Activated CD4-positive, CD25-positive, alpha-beta regulatory T cell treated with anti-CD3 and anti-CD28 coated beads, Interleukin-2, amount 50 U/mL, for 16 hours (primary cell): ENCODE measurements at places on chromosomes 5 and 9.

- DNase-seq = no peak
Observed at GRCh38 chr9:134066913-134067851, 644 bp downstream of the BRD3 start.

GRCh38 chr5:75265731-75266130 is 29.1 kb upstream of the ANKRD31 start:
- no peak for DNase-seq

- no peak for DNase-seq
Observed at GRCh38 chr5:115850744-115851416, 9.1 kb downstream of the AP3S1 start.

GRCh38 chr5:177425196-177425800 is 1.2 kb upstream of the GRK6 start:
- no peak for DNase-seq

DNA sequence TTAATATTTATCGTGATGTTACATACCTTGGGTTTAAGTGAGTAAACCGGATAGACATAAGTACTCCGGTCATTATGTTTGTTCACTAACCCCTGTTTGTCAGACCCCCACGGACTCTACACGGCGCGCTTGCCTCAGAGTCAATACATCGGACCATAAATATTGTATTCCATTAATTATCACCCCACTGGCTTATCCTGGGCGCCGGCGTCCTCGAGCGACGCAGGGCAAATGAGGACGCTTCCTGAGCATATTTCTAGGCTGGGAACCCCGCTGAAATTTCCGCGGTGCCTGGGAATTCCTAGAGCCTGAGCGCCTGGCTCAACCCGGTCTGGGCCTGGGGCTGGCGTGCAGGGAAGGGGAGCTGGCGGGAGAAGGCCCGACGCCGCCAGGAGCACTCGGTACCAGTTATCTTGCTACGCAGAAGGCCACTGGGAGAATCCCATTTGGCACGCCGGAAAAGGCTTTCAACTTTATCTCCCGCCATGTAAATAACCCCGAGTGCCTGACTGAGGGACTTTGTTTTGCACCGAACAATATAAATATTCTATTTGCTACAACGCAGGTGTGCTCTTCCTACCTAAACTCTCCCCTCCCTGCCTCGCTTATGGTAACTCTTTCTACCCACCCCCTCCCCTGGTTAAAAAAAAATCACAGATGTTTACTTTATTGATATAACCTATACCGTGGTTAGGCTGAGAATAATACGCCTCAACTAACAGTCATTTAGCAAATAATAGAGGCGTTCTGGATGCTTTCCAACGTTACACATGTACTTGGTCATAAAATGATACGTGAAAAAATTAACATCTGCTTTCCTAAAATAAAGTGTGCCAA is 19.4 kb downstream of the NR2F1 start:
- DNase-seq = no peak

GRCh38 chr5:37881359-37881758 is 41.5 kb upstream of the GDNF start:
- no peak for DNase-seq

DNA sequence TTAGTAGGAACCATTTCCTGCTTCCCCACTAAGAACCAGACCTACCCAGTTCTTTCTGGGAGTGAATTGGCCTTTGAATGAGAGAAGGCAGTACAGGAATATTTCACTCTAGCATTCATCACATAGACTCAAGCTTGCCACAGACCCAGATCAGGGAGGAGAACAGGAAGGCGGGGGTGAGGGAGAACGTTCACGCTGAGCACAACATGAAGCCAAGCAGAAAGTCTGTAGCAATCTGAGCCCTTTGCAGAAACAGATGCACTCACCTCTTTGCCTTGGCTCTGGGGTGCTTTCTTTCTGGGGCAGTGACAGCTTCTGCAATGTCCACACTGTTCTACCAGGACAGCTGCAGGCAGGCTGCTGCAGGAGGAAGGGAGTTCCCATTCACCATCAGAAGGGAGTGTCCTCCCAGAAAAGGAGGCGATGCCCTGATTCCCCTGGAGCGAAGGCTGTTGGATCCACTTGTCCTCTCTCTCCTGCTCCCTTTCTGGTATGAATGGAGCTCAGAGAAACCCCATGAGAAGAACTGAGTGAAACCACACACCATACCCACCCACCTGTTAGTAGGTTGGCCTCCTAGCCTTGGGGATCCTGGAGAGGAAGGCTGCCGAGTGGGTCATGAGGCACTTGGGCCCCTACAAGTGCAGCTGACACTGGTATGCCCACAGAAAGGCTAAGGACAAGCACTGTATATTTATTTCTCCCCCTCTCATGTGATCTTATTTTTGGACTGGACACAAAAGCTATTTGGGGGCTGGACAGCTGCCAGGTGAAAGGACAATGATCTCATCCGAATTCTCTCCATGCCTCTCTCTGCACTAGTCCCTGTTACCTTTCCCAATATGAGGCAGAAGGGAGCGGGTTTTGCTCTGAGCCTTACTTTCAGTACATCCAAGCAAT is 11.7 kb upstream of the FGF1 start:
- no peak for DNase-seq

DNA sequence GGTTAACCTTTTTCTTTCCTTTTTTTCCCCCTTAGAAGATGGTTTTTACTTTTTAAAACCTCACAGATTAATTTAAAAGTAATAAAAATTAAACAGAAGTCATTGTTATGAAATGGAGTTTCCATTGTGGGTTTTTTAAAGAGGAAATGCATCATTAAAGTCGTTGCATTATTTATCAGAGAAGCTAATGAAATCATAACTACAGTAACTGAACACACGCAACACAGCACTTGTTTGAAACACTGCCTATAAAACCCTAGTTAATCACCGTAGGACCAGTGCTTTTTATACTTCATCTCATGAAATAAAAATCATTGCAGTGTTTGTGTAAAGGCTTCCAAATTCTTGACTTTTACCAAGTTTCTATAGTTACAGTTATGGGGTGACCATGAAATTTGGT is 82.4 kb upstream of the NTRK2 start:
- no peak for DNase-seq

GRCh38 chr5:76849419-76850291 is at the start of gene S100Z:
TSS of gene S100Z (plus strand) at chr5:76850014. CDS start at chr5:76875360, 25,346 bp downstream.
- DNase-seq = no peak

DNA sequence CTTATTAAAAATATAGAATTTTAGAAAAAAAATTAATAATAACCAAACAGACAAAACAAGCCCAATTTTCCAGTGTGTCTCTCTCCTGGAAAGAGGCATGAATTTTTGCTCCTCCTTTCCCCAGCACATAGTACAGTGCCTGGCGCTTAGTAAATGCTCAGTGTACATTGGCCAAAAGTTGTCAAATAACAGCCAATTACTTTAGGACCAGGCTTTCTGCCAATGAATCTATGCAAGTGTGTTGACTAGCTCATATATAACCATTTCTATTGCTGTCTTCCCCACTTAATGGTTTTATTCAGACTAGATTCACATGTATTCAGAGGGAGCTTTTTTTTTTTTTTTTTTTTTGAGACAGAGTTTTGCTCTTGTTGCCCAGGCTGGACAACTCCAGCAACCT is 120.1 kb upstream of the CD180 start:
- DNase-seq = no peak

DNA sequence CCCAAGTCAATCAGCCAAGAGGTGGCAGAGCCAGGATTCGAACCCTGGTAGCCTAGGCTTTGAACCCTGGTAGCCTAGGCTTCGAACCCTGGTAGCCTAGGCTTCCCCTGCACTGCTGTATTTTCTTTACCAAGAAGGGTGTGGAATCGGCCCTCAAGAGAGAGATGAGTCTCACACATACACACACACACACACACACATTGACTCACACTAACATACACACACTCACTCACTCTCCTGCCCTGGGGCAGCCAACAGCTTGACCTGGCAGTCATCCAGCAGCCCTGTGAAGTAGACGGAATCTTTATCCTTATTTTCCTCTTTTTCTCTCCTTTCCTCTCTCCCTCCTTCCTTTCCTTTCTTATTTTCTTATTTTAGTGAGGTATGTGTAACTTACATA is 55.4 kb upstream of the RPL26L1 start:
- no peak for DNase-seq

- no peak for DNase-seq
Observed at GRCh38 chr9:113932906-113933584, 56.9 kb downstream of the ZNF618 start.

- no peak for DNase-seq
Observed at GRCh38 chr5:170554521-170555267, 50.9 kb downstream of the KCNIP1 start.

- no peak for DNase-seq
Observed at GRCh38 chr5:150623152-150623877, 17.1 kb upstream of the SYNPO start.

DNA sequence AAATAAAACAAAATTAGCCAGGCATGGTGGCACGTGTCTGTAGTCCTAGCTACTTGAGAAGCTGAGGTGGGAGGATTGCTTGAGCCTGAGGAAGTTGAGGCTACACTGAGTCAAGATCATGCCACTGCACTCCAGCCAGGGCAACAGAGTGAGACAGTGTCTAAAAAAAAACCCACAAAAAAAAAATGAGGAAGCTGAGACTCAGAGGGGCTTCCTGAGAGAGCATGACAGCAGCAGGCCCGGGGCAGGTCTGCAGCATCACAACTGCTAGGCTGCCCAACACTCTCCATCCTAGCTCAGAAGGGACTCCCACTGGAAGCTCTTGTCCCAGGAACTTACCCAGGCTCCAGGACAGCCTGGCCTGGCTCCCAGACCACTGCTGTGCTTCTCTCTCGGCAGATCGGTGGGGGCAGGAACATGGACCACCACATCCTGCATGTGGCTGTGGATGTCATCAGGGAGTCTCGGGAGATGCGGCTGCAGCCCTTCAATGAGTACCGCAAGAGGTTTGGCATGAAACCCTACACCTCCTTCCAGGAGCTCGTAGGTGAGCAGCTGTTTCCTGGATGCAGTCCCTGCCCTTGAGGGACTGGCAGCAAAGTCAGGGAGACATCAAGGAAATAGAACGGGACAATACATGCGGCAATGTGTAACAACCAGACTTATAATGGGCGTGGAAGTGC is 19.1 kb downstream of the PTGS1 start:
- no peak for DNase-seq

DNA sequence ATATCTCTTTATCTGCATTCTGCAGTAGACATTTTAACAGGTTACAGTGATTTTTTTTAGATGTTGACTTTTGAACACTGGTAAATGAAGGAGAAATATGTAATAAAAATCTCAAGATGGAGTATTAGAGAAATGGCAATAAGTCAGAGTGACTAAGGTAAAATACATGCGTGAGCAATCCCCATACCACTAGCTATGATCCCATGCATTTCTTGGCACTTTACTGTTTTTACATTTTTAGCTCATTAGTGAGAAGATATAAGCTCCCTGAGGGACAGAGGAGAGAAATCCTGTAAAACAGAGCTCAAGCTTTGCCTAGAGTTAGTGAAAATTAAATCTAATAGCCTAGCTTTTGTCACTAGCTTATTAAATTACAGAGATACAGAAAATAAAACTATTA is 181.9 kb upstream of the TRPM3 start:
- no peak for DNase-seq

DNA sequence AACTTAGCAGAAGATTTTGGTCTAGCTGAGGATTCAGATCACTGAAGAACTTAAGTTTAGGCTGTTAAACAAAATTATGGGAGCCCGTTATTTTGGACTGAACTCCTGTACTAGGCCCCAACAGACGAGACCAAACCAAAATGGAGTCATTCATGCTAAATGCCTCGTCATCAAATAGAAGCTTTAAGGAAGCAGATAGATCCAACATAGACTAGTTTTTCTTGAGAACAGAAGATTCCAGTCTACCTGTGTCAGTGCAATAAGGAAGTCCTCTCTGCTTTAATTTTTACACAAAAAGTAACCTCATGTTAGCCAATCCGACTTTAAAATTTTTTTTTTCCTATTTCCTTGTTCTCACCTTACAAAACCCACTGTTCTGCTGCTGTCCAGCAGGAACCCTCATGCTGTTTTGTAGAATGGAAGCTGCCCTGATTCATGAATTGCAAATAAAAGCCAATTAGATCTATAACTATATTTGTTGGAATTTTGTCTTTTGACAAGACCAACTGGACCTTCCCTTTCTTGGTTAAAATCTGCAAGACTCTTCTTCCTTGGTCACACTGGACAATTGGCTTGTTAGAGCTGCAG is 29.0 kb upstream of the GOLM1 start:
- DNase-seq = no peak

DNA sequence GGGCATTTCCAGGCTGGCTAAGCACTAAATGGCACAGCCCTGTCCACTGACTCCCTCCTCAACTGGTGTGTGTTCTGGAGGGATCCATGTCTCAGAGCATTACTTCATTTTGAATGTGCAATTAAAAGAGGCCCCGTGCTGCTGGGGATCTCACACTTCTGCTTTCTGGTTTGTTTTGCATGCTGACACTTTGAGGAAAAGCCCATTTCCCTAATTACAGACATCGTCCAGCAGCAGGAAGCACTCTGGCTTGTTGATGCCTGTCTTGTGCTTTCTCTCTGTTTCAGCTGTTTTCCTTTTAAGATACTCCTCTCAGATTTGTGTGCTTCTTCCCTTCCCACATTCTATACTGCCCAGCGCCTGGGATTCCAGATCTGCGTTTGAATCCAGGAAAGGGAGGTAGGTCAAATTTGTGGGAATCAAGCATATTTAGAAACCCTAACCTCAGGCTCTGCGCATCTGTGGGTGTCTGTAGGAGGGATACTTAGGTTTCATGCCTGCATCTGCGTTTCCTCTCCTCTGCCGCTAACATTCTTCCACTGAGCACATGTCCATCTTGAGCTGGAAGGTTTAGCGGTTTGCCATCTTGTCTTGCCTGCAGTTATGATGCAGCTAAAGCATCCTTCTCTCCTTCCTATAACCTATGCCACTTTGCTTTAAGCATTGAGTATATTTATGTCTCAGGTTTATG is 25.7 kb downstream of the SYK start:
- no peak for DNase-seq

DNA sequence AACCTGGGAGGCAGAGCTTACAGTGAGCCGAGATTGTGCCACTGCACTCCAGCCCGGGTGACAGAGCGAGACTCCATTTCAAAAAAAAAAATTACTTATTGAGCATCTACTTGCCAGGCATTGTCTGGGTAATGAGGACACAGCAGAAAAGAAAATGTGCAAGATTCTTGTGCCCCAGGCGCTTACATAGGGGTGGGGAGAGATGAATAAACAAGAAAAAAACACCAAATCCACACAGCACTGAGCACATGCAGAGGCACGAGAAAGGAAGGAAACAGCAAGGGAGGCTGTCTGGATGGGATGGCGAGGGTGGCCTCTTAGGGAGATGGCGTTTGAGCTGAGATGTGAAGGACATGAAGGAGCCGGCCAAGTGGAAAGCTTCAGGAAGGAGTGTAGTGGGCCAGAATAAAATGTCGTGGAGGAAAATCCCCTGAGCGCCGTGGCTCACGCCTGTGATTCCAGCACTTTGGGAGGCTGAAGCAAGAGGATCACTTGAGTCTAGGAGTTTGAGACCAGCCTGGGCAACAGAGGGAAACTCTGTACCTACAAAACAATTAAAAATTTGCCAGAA is 13.9 kb downstream of the DYNC2I2 start:
- DNase-seq = no peak
